Stimulated activated naive B cell treated with anti-CD40 and anti-IgM and Interleukin-4, amounts not matched to agents 10 μg/mL and 1 μg/mL and 100 μg/mL, for 72 hours (primary cell): ENCODE measurements at places on chromosomes 12 and 14.

GRCh38 chr12:46921764-46922133 is 96.0 kb upstream of the SLC38A4 start:
- no peak for DNase-seq

GRCh38 chr14:79229383-79229909 is 981.9 kb downstream of the DIO2 start:
- no peak for DNase-seq

- no peak for DNase-seq
Measured at GRCh38 chr14:32038876-32039275, 38.2 kb upstream of the ARHGAP5 start.

GRCh38 chr12:50636505-50636904 is 127.4 kb upstream of the ATF1 start:
- no peak for DNase-seq

DNA sequence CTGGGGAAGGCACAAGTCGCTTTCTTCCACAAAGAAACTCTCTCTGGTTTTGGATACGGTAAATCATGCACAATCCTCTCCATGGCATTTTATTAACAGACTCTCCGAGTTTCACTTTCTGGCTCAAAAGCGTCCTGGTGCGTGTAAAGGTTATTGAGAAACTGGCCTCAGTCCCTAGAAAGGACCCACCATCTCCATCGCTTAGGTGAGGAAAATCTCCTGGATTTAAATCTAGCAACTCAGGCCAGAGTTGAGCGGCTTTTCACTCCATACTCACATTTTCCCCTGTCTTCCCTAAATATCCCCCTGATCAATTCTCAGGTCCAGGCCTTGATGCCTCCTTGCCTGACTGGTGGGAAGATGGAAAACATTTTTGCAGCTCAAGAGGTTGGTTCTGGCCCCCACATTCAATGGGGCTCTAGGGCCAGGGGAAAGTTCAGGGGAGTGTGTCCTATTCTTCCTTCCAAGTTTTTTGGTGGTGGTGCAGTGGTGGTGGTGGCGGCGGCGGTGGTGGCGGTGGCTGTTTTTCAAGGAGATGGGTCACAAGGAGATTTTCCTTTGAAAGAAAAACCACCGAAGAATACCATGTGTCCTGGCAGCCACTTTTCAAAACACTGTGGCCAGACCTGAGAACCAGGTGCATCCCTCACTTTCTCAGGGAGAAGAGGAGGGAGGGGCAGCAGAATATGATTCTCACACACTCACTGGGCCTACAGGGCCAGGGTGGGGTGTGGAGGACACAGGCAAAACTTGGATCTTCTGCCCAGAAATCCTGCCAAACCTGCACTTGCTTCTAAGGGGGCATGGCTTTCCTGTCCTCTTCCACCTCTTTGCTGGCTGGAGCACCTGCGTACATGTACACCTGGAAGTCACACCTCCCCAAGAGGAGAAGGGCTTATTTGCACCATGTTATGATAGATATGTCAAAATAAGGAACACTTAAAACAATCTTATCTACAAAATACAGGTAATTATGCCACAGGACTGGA is 46.7 kb upstream of the PNMA1 start:
- no peak for DNase-seq

- DNase-seq: no peak
Measured at GRCh38 chr14:102737402-102738372, 39.6 kb upstream of the TRAF3 start.

DNA sequence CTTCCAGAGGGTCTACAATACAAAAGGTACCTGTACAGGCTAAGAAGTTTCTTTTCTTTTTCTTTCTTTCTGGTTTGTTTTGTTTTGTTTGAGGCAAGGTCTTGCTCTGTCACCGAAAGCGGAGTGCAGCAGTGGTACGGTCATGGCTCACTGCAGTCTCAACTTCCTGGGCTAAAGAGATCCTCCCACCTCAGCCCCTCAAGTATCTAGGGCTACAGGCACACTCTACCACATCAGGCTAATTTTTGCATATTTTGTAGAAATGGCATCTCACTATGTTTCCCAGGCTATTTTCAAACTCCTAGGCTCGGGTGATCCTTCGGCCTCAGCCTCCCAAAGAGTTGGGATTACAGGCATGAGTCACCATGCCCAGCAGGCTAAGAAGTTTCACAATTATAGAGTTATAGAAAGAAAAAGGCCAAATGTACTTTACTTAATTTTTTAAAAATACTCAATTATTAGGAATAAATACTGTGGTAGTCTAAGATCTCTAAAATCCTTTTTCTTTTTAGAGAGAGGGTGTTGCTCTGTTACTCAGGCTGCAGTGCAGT is 3.0 kb upstream of the PIGH start:
- DNase-seq: peak; percentile 15

GRCh38 chr12:110693731-110694130 is 4.8 kb upstream of the HVCN1 start:
- DNase-seq: no peak

DNA sequence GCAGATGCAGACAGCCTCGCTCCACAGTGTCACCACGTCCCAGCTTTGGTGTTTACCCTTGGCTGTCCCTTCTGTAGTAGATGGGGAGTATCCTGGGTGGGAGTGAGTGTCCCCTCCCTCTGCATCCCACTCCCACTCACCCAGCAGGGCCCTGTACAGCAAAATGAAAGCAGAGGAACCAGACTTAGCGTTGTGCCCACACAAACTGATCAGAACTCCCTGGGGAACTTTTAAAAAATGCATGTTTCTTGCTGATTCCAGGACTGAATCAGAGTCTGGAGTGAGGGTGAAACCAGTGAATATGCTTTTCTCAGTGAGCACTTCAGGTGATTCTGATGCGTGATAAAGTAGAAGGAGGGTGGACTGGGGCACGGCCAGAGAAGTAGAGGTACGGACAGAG is 2.9 kb downstream of the ACVRL1 start:
- no peak for DNase-seq

- no peak for DNase-seq
Measured at GRCh38 chr12:63400718-63401117, 249.7 kb upstream of the AVPR1A start.

GRCh38 chr12:124248941-124249825 is 45.7 kb upstream of the RFLNA start:
- DNase-seq: no peak

DNA sequence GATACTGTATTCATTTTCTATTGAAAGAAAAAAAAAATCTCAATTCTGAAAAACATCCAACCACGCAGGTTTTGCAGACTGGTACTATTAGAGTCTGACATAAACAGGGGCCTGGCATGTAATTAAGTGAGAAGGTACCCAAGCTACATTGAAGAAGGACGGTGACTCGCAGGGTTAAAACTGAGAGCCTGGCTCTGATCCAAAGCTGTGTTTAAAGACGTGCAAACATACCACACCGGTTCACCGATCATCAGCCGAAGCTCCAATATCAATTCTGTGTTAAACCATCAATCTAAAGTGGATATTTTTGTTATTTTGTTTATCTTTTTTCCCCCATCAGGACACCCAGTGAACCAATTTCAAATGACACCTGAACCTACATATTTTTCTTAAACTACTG is 108.1 kb upstream of the DIO3 start:
- no peak for DNase-seq

DNA sequence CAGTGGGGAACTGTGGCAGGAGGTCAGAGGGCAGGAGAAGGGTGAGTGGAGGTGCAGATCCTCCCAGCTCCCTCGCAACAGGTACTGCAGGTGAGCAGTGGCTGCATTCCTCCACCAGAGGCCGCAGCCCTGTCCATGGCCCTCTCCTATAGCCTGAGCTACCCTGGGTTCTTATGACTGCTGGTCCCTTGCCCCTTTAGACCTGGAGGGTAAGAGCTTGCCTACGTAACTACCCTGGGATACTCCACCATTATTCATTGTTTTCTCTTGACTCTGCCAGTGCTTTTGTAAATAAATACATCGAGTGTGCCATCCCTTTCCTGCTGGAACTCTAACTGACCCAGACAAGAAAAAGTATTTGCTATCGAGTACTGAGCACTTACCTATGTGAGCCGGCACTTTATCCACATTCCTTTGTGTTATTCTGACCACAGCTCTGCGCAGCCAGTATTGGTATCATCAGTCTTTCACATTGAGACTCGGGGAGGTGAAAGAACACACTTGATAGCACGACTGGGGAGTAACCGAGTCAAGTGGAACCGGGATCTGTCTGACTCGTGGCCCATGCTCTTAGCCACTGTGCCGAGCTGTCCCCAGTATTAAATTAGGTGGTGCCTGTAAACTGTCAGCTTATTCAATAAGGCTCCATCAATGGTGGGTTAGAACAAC is 38.5 kb downstream of the LTBP2 start:
- no peak for DNase-seq

DNA sequence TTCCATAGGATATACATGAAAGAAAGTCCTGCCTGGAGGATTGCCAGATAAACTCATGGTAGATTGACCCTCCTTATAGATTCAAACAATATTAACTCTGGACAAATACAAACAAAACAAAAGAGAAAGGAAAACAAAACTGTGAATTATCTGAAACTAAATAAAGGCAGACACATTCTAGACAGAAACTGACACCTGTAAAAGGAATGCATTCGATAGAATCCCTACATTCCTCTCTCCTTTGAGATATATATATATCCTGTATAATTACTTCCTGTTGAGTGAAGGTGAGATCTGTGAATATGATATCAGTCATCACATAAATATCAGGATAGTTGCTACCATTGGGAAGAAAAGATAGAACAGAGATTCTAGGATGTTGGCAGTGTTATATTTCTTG is 948.4 kb upstream of the ATXN7L3B start:
- DNase-seq: no peak

- DNase-seq: no peak
Measured at GRCh38 chr14:24098927-24099813, 5.1 kb downstream of the PCK2 start.

DNA sequence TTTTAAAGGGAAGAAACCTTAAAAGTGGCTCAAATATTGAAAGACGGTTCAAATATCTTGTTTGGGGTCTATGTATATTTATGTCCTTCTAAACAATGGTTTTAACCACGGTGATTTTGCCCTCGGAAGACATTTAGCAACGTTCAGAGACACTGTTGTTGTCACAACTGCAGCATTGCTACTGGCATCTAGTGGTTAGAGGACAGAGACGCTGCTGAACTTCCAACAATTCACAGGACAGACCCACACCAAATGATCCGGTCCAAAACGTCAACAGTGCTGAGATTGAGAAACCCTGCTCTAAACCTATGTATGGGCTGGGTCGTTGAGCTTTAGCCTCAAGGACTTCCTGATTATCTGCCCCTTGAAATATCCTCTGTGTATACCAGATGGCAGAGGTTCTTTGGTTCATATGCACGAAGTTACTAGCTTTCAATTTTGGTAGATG is 1.7 kb downstream of the ANGEL1 start:
- no peak for DNase-seq

DNA sequence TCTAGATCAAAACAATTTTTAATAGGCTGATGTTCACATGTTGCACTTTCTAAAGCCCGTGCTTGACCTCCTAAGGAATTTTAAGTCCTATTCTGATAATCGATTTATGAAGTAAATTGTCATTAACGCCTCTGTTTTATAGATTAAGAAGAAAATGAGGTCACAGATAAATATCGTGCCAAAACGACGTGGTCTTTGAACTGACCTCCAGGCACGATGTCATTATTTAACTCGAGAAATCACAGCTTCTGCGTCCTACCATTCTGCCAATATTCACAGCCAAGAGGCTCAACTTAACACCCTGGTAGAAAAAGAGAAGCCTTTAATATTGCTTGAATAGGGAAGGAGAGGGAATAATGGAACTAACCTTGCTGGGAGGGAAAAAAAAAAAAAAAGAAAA is 888 bp upstream of the EEA1 start:
- no peak for DNase-seq

- DNase-seq: no peak
Measured at GRCh38 chr12:69045430-69045829, 112.5 kb upstream of the CPM start.

GRCh38 chr12:57813111-57813970 is 5.2 kb downstream of the AVIL start:
- DNase-seq: no peak

DNA sequence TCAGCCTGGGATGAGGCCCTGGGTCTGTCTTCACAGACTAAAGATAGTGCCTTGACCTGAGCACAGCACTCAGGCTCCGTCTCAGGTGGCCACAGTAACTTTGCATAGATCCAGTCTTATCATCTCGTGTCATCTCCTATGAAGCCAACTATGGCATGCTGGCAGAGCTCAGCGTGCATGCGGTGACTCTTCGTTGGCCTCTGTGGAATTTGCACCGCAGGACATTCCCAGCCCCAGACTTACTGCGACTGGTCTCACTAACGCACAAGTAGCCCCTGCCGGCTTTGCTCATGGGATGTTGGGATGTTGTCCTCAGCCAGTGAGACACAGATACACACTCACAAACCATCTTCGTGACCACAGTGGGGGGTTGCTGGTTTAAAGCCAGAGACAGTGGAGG is 199.6 kb downstream of the CHST11 start:
- DNase-seq: no peak

DNA sequence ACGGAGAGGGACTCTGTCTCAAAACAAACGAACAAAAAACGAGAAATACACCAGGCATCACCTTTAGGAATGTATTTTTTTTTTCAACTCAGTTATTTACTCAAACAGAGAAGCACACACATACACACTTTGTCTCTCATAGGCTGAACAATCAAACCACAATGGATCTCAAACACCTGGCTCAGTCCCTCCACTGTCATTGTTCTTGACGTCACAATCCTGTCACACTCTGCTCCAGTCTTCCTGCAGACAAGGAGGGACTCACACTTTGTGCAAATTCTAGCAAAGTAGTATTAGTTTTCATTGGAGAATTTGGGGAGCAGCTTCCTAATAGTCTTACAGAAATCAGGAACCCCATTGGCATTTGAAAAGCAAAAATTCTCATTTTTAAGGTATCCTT is 727.8 kb downstream of the BCL11B start:
- no peak for DNase-seq

GRCh38 chr14:73008501-73008900 is 18.4 kb downstream of the ZFYVE1 start:
- no peak for DNase-seq

- no peak for DNase-seq
Measured at GRCh38 chr14:45916340-45916953, 663.4 kb upstream of the MIS18BP1 start.

- DNase-seq: no peak
Measured at GRCh38 chr12:113413488-113413939, 8.7 kb upstream of the SDSL start.

- DNase-seq: no peak
Measured at GRCh38 chr12:105930557-105931503, 207.9 kb downstream of the NUAK1 start.

- no peak for DNase-seq
Measured at GRCh38 chr12:64010069-64010686, 165.7 kb downstream of the SRGAP1 start.

DNA sequence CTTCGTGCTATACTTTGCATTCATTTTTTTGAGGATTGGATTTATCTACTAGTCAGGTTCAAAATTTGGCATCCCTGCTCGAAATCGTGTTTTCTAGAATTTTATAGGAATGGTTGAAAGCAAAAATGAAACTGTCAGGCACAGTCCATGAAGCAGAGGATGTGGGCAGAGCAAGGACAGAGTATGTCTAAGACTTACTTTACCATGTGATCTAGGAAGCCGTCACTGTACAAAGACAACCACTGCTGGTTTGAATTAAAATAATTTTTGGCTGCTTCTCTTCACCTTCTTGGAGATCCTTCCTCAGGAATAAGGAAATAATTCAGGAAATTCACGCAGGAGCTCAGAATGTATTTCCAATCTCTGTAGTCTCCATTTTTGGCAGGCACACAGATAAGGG is 31.6 kb upstream of the SGPP1 start:
- no peak for DNase-seq

- DNase-seq: no peak
Measured at GRCh38 chr12:54504550-54504949, 7.0 kb downstream of the NCKAP1L start.
